ENCODE measurements at places on chromosomes 4 and X.

GRCh38 chr4:48421101-48421500 is 62.0 kb upstream of the SLC10A4 start:
- no peak for DNase-seq

DNA sequence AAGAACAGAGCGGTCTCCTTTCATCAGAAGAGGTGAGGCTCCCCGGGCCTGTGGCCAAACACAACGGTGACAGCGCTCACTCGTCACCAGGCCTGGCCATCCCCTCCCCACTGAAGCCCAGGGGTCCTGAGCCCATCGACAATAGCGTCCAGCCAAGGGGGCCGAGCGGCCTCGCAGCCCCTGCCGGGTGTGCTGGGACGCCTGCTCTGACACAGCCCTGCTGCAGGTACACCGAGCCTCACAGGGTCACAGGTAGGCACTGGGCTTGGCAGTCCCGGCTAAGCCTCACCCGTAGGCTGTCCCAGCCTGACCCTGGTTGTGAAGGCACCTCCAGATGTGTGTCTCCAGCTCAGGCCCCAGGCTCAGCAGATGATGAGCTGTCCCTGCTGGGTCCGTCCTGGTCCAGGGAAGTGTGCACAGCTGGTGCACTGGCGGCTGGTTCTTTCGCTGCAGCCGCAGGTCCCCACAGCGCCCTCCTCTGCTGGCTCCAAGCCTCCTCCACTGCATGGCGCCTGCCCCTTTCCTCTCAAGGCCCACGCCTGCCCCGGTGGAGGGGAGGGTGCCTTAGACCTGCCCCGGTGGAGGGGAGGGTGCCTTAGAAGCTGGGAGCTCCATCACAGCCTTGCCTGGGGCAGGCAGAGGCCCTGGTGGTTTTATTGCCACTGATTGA is 21.5 kb downstream of the UVSSA start:
- DNase-seq: no peak

DNA sequence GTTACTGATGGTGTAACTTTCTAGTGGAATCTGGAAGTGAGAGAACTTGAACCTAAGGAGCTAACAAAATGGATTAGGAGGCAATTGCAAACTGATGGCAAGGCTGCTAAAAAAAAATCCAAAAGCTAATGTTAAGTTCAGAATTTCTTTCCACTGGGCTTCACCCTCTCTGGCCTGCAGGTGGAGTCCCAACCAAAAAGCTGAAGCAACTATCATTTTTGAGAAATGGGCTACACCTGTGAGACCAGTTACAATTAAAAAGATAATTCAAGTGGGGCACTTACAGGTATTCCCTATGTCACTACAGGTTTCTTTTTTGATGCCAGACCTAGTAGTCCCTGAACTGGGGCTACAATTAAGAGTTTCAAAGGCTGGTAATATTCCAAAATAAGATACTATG is 142.1 kb upstream of the FTHL17 start:
- no peak for DNase-seq

DNA sequence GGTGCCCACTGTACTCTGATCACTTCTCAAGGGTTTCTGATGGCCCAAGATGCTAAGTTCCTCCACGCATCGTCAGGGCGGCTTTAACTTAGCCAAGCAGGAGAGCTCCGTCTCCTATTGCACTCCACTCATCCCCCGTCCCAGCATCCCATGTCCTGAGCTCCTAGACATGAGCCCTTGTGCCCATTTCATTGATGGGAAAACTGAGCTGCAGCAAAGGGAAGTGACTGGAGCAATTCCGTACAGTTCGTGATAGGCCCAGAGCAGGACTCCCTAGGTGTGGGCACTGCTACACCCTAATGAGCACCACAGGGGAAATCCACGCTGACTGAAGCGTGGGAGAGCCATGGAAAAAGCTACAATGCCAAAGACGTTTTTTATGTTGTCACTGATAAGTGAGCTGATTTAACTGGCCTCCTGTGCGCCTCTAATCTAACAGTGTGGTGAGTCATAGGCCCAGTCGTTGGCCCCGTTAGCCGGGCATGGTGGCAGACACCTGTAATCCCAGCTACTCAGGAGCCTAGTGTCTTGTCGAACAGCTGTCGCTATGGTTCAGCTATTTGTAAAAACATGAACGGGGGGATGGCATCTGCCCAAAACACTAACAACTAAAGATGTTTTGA is 14.9 kb downstream of the NSDHL start:
- no peak for DNase-seq

- DNase-seq: no peak
Measured at GRCh38 chrX:134244043-134244442, 7.1 kb downstream of the CCDC160 start.

- DNase-seq: no peak
Measured at GRCh38 chr4:188032170-188032569, 36.6 kb downstream of the ZFP42 start.

- no peak for DNase-seq
Measured at GRCh38 chr4:143347484-143348111, 10.9 kb downstream of the GAB1 start.

- DNase-seq: no peak
Measured at GRCh38 chrX:124239911-124240310, 92.5 kb upstream of the TEX13D start.

DNA sequence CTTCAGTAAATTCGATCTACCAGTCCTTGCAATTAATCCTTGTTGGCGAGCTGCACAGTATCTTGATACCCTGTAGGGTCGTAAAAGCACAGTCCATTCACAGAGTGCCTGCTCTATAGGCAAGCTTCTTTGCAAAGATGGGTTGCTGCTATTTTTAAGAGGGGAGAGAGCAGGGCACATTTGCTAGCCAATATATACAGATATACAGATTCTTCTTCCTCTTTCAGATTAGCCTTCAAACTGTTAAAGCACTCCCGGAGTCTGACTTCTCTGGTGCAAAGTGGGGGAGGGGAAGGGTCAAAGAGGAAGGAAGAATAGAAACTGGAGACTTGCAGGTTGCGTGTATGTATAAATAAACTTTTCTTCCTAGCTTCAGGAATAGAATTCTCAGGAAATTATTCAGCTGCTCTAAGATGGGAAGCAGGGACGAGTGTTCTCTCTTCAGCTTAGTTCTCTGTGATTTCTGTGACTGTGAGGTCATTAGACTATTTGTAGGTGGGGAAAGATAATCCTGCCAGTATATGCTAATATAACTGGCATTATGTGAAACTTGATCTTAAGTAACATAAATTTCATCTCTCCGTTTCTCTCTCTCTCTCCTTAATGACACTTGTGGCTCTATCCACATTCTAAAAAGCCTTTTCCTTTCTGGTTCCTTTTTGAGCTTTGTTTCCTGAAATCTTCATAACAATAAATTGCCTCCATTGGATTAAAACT is at the start of gene CYSLTR1:
Gene CYSLTR1 (minus strand): TSS at position 242 of the 717 bp plus-strand sequence. CDS start 53,865 bp downstream, outside the sequence.
- no peak for DNase-seq
